ENCODE measurements at places on chromosomes 1 and 21. TPM values are rescaled to one million over a fixed set of nuclear protein-coding genes. Genes with fewer than 3 reads are reported as not detected.
A peak's percentile ranks its signal among the peaks of the same experiment; 100 is the strongest.

The FAM72B gene
- 5.2 TPM for total RNA-seq

The HES3 gene
- not detected for total RNA-seq

The THAP3 gene
- total RNA-seq = 19.4 TPM

The MRPL39 gene
- total RNA-seq = 34.5 TPM

DNA sequence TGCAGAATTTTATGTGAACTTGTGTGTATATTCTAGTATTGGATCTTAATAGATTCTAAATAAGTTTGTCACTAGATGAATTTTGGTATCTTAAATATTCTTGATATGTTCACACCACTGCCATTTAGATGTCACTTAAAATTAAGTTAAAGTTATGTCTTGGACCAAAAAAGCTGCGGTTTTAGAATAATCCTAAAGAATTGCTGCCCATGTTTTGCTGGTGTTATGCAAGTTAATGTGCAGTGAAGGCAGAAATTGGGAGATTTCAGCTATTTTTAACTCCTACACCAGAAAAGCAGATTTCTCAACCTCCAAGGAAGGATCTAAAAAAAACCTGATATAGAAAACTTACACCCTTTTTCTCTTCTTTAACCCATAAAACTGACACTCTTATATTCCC, 757 bp downstream of the ACADM start:
- peak; percentile 55 for DNase-seq

GRCh38 chr21:40871099-40871498, 24.1 kb upstream of the DSCAM start:
- DNase-seq = no peak

DNA sequence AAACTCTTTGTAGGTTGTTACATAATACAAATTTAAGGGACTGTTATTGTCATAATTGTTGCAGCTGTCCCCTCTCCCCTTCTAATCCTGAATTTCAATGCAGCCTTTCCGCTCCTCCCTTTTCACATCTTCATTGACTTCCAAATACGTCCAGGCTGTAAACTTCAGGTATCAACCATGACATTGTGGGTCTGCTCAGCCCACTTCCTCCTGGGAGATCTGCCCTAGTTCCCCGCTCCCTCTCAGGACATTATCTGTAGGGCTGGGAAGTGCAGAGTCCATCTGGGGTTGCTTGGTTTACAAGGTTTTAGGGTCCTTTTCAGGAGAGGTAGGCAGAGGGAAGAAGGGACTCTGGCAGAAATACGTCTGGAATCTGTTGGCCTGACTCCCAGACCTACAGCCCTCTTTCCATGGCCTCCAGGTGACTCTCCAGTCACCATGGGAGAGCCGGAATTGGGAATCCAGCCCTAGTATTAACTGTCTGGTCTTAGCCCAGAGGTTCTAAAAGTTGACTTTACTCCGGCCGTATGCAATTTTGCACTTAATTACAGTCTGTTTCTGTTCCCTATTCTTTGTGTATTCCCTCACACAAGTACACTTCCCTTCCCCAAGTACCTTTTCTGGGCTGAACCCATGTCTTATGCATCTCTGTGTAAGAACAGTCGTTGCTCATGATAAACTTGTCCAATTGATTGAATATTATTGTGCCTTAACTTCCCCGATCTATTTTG, 4.7 kb upstream of the DENND2D start:
- no peak for DNase-seq

GRCh38 chr1:236761397-236762132, 33.5 kb upstream of the MTR start:
- DNase-seq = no peak

- DNase-seq = no peak
Observed at GRCh38 chr1:28196330-28196729, 19.8 kb upstream of the PTAFR start.
